ENCODE measurements at places on chromosomes 12 and 14.

DNA sequence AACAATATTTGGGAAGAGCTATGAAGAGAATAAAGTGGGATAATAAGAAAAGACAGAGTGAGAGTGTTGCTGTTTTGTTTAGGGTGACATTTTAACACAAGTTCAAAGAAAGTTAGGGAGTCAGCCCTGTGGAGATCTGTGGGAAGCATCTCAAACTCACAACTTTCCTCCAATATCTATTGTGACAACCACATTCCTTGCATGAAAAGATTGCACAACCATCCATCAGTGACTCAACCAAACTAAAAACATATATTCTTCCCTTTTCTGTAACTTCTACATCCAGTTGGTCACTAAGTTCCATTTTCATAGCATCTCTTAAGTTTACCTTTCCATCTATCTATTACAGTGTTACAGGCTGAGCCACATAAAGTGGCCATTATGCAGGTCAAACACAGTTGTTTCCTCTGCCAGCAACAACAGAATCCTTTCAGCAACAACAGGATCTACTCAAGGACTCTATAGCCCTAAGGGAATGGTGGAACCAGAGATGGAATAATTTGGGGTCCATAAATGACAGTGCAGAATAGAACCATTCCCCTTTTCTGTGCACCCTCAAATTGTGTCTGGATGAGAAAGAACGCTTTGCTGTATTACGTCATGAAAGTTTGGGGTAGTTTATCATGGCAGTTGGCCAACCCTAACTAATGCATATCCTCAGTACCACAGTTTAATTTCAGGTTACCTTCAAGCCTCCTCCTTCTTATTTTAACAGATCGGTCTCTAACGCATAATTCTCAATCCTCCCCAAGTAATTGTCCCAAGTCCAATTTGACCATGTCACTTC lies 118.8 kb downstream of the ST8SIA1 start:
- no peak for DNase-seq

GRCh38 chr12:95582230-95583058 lies 31.2 kb upstream of the USP44 start:
- no peak for DNase-seq

- DNase-seq = no peak
Observed at GRCh38 chr12:79250186-79250585, 385.6 kb downstream of the SYT1 start.

GRCh38 chr12:89597770-89598169 lies 71.9 kb upstream of the POC1B start:
- DNase-seq = no peak

- DNase-seq = no peak
Observed at GRCh38 chr12:130203151-130203550, 40.9 kb downstream of the FZD10 start.
